ENCODE measurements at places on chromosomes 1 and 21.
A peak's percentile ranks its signal among the peaks of the same experiment; 100 is the strongest.

DNA sequence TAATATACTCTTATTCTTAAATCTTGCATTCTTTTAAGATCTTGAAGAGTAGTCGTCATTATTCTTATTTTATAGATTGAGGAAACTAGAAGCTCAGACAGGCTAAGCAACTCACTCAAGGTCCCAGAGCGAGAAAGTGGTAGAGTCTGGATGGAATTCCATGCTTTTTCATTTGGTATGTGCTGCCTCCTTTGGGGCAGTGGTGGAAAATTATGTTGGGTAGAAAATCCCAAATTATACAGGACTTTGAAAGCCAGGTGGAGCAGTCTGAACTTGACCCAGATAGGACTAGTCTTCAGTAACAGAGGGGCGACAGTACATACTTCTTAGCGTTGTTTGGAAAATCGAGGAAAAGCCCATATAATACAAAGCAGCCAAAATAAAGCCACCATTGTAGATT is 205.6 kb downstream of the ATG4C start:
- no peak for DNase-seq

- DNase-seq: no peak
Observed at GRCh38 chr1:179030683-179031082, 5.0 kb downstream of the FAM20B start.

- no peak for DNase-seq
Observed at GRCh38 chr1:25804244-25804963, 4.4 kb downstream of the SELENON start.

DNA sequence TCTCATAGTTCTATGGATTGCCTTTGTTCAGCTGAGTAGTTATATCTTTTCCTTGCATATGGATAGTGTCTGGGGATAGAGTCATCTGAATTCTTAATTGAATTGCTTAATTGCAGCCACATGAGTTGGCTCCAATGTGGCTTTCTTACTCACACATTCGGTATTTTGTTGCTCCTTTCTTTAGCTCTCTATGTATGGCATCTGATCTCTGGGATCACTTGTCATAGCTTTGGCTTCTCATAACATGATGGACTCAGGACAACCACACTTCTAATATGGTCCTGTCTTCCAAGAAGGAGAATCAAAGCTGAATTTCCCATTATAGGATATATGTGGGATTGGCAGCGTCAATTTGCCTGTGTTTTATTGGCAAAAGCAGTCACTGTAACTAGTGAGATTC is 716.2 kb downstream of the NCAM2 start:
- DNase-seq: no peak

- DNase-seq: no peak
Observed at GRCh38 chr21:35529171-35529863, 480.2 kb upstream of the RUNX1 start.

GRCh38 chr21:32298658-32299081 is at the start of gene MRAP:
Gene MRAP, plus strand, starts transcription at chr21:32298855. Its CDS starts 117 bp downstream, at chr21:32298972.
- no peak for DNase-seq

DNA sequence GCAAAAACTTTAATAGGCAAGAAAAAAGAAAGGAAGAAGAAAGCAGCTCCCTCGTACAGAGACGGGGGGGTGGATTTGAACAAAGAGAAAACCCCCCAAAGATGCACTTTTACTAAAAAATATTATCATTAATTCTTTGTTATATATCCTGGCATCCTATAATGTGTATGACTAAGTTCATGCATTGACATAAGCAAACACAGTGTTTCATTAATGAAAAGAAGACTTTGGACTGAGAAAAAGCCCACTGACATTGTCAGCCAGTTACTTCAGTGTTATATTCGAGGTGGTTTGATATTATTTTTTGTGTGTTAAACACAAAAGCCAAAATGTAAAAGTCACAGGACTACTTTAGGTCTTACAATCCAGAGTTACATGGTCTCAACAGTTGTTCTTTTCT is 110.1 kb upstream of the DPYD start:
- DNase-seq: no peak

GRCh38 chr1:154590756-154591155 is 17.2 kb downstream of the ADAR start:
- DNase-seq: no peak

DNA sequence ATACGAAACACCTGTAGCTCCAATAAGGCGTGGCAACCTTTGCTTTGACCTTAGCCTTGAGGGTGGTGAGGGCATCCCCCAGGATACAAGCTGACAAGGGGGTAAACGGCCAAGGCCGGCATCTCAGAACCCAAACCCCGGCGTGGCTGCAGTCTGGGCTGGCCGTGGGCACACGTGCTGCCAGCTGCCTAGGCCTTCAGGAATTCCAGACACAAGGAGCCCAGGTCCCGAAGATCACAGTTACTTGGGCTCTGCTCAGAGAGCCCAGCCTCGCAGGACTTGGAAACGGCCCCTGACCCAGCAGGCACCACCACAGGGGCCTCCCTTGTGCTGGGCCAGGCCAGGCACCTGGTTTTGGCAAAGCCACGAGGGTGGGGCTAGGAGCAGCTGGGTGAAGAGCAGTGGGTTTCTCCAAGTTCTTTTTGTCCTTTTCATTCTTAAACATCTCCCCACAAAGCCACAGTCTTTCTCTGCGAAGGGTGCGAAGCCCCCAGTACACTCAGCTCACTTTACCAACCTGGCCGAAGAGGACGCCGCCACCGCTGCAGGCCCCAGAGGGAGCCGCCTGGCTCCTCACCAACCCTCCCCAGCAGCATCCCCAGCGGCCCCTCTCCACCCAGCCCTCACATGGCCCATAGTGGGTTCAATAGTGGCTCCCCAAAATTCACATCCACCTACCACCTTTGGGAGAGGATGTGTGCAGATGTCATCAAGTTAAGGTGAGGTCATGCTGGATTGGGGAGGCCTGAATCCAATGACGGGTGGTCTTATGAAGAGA is 26.8 kb downstream of the PRDM15 start:
- no peak for DNase-seq

DNA sequence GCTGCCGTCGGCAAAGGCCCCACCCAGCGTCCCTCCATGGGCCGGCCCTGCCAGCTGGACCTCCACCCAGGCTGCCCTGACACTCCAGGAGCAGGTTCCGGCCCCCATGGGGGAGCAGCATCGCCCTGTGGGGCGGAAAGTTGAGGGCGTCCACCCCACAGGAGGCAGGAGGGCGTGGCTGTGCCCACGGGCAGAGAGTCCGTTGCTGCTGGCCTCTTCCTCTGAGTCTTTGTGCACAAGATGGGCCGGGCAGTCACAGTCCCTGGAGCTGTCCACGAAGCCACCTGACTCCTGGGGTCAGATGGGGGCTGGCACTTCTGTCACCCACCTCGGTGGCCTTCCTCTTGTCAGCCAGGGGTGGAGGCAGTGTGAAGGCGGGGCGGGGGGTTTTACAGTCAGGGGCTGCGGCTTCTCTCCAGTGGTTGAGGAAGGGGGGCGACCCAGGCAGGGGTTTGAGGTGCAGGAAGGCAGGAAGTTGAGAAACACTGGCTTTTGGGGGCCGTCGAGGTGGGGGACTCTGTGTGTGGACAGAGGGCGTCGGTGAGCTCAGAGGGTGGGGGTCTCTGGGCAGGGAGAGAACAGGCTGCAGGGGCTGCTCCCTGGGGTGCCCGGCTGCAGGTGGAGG is 67.2 kb upstream of the TTC34 start:
- no peak for DNase-seq

- DNase-seq: peak; percentile 25
Observed at GRCh38 chr1:46535063-46535462, 16.4 kb downstream of the KNCN start.

DNA sequence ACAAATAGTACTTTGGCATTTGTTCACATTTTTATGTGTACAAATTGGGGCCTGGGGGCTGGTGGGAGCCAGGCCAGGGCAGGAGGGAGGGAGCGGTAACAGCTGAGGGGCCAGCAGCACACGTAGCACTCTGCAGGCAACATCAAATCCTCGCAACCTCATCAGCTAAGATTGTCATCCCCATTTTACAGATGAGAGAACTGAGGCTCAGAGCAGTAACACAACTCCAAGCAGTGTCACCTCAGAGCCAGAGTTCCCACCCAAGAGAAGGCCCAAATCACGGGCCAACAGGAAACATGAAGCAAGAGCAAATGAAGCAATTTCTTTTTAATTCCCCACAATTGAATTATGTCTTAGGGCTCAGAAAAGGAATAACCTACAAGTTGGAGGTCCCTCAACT is 14.1 kb downstream of the IFFO2 start:
- DNase-seq: no peak

- no peak for DNase-seq
Observed at GRCh38 chr1:199546323-199546722, 481.2 kb upstream of the NR5A2 start.

- DNase-seq: no peak
Observed at GRCh38 chr1:88813471-88813870, 77.9 kb downstream of the GTF2B start.

DNA sequence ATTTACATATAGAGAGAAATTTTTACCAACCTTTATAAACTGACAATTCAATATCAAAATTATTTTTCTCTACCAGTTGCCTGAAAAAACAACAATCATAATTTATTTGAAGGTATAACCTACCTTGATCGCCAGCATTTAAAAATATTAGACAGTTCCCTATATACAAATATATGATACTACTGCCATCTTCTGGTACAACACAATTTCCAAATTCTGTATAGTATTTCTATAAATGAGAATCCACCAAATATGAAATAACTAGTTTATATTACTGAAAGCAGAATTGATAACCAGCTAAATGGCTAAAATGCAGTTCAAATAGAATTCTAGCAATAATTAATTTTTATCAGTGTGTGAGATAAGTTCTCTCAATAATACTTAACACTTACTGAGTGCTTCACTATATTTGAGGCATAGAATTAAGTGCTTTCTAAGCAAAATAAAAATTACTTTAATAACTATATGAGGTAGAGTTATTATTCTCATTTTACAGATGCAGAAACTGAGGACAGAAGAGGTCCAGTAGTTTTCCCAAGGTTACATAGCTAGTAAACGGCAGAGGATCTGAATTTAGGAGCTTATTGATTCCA is 75.6 kb downstream of the PIGK start:
- DNase-seq: no peak

DNA sequence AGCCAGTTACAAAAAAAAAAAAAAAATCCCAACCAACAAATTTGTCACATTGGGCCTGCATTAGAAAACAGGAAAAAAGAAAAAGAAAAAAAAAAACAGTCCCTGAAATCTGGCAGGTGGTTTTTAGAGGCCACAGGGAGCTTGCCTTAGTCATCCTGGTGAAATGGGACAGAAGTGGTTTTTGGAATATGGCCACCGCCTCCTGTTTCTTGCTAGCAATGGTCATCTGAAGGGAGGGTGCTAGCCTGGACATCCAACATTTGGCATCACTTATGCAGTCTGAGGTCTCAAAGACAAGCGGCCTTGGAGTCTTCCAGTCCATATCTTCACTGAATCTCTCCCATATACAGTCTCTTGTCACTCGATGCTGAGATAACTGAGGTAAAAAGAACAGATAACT is 20.1 kb upstream of the NKAIN1 start:
- DNase-seq: no peak

DNA sequence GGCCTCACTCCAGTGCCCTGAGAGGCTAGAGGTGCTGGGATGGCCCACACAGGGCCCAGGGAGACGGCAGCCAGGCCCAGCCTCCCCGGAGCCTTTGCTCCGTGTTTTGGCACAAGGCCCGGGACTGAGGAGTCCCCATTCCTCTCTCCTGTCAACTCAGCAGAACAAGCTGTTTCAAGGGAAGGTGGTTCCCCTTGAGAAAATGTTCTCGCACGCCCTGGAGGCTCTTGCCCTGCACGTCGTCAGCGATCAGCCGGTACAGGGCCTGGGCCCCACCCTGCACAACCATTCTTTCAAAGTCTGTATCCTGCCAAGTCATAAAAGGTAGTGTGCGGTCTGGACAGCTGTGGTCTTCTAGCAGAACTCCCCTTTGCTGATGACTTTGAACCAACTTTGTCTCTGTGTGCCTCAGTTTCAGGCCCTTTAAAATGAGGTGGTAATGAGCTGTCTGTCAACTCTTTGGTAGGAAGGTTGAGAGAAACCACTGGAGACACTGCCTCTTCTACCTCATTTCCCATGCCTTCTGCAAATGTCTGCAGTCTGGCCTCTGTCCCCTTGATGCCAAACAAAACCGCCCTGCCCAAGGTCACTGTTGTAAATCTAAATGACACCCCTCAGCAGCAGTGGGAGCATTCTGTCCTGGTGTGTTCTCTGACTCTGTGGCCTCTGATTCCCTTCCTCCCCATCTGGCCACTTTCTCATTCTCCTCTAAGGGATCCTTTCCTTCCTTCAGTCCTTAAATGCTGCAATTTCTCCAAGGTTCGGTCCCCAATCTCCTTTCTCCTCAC is 138.6 kb upstream of the JUN start:
- peak; percentile 33 for DNase-seq

DNA sequence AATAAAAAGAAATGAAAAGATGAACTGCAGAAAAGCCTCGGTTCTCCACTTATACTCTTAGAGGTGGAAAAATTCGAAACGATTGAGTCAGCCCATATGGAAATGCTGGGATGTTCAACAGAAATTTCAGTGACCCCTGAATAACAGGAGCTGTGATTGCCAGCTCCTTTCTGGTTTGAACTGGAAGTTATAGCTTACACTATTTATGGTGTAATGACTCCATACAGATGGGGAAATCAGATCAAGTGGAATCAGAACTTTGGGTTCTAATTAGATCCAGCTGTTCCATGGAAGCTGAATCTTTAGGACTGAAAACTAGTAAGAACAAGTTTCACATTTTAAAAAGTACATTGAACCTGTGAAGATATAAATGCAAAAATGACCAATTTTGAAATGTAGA is 569.3 kb upstream of the ZRANB2 start:
- DNase-seq: no peak

GRCh38 chr1:64834734-64835133 is 89.9 kb downstream of the RAVER2 start:
- no peak for DNase-seq

GRCh38 chr1:229268505-229268904 is 2.4 kb upstream of the RAB4A start:
- DNase-seq: no peak

GRCh38 chr1:204941421-204942338 is 71.0 kb downstream of the NFASC start:
- peak; percentile 71 for DNase-seq

DNA sequence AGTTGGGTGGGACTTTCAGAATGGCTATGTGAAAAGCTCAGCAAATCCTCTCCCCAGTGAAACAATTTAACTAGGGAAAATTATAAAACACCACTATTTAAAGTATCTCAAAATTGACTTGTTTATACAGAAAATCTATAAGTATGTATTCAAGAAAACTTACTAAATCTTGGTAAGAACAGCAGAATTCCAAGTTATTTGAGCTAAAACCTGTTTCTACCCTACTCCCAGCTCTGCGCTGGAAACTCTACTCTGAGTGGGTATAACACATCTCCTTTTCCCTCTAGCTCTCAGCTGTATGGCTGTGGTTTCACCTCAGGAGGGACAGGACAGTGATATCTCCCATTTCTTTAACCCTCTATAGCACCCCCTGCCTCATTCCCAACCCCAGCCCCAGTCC is 295.2 kb upstream of the POGK start:
- DNase-seq: no peak

GRCh38 chr1:180003026-180003695 is 48.6 kb downstream of the CEP350 start:
- DNase-seq: no peak

- no peak for DNase-seq
Observed at GRCh38 chr1:157198619-157199420, 60.6 kb upstream of the ETV3 start.

- DNase-seq: no peak
Observed at GRCh38 chr1:200184196-200184595, 156.7 kb downstream of the NR5A2 start.

- DNase-seq: no peak
Observed at GRCh38 chr1:181206979-181207790, 118.7 kb downstream of the IER5 start.
